ENCODE measurements at places on chromosomes 1 and 21. TPM values are rescaled to one million over a fixed set of nuclear protein-coding genes. Genes with fewer than 3 reads are reported as not detected.

DNA sequence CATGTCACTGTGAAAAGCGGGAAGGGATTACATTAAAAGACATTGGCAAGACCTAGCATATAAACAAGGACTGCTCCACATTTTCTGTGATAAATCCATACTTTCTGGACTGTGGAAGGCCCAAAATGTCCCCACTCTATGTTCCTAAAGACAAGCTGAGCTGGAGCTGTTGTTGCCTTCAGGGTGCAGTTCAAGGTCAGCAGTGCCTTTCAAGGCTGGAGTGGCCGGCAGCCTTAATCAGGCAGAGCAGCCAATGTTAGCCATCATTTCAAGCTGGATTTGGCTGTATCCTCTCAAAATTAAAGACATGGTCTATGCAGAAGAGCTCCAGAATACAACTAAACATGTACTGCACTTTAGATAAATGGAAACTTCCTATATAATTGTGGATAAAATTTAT is 70.4 kb upstream of the ADAM30 start:
- DNase-seq: no peak
- H3K4me3 ChIP-seq: no peak overlapping the region
- H3K36me3 ChIP-seq: peaks cover 73% of the 10 kb centered on the region
- no peaks in the 10 kb centered on the region for H3K27me3 ChIP-seq

- no peaks in the 10 kb centered on the region for H3K36me3 ChIP-seq
- no peaks in the 10 kb centered on the region for H3K27me3 ChIP-seq
- DNase-seq: no peak
- peaks cover 7% of the 10 kb centered on the region for H3K4me1 ChIP-seq
- no peak overlapping the region for H3K27ac ChIP-seq
These were observed 2.7 kb downstream of the DOCK7 start for GRCh38 chr1:62685431-62685859.

- no peaks in the 10 kb centered on the region for H3K4me1 ChIP-seq
- no peak for DNase-seq
- no peak overlapping the region for H3K4me3 ChIP-seq
- no peaks in the 10 kb centered on the region for H3K27me3 ChIP-seq
- H3K27ac ChIP-seq: no peak overlapping the region
These were observed 224.0 kb downstream of the FGGY start for GRCh38 chr1:59520827-59521418.

DNA sequence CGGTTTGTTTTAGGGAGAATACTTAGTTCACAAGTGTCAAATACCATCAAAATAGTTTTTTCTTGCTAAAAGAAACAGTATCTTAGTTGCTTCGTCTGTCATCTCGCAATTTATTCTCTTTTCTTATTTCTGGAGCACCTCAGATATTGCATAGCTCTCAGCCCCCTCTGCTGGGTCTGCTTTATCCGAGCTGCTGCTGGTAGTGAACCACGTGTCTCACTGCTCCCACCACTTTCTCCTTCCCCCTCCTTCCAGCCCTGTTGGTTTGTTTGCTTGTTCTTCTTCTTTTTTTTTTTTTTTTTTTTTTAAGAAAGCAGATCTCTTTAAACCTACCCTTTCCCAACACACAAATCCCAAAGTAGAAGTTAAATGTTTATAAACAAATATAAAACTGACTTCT is 170.8 kb downstream of the EDEM3 start:
- no peak for DNase-seq
- no peaks in the 10 kb centered on the region for H3K4me1 ChIP-seq
- H3K4me3 ChIP-seq: no peak overlapping the region
- peaks cover 10% of the 10 kb centered on the region for H3K27me3 ChIP-seq

DNA sequence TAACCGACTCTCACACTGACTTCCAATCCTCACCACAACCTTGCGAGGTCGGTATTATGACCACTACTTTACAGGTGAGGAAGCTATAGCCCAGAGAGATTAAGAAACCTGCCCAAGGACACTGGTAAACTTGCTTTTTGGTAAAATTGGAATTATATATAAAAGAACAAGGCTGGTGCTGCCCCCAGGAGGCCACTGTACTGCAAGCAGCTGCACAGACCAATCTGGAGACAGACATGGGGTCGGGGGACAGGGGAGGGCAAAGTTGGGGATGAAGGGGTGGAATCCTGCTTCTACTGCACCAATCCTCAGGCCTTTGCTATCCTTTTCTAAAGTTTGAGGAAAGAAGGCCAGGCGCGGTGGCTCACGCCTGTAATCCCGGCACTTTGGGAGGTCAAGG is 280.8 kb downstream of the SPATA17 start:
- H3K27me3 ChIP-seq: no peaks in the 10 kb centered on the region
- H3K4me1 ChIP-seq: no peaks in the 10 kb centered on the region
- no peaks in the 10 kb centered on the region for H3K36me3 ChIP-seq
- no peak overlapping the region for H3K27ac ChIP-seq
- no peak for DNase-seq

DNA sequence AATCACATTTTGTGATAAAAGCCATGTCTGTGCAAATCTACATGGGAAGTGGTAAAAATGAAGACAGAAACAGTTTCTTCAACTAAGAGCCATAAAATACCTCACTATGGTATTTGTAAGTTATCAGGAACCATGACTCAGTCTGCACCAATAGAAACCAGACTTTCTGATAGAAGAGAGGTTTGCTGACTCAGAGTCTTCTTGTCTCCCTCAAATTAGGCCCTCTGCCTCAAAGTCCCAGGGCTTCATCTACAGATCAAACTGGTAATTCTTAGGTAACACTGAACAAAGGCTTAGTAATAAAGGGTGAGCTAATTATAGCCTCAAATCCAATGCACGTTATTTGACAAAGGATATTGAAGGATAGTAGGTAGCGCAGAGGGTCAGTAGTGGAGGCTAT is 30.9 kb upstream of the SSX2IP start:
- no peak overlapping the region for H3K27ac ChIP-seq
- no peak overlapping the region for H3K4me3 ChIP-seq
- no peak for DNase-seq
- H3K36me3 ChIP-seq: no peaks in the 10 kb centered on the region

GRCh38 chr1:67053535-67053784 is 488 bp downstream of the SLC35D1 start:
- H3K27me3 ChIP-seq: no peaks in the 10 kb centered on the region
- DNase-seq: peak; percentile 31
- H3K4me1 ChIP-seq: peaks cover 11% of the 10 kb centered on the region
- peaks cover 20% of the 10 kb centered on the region for H3K36me3 ChIP-seq

DNA sequence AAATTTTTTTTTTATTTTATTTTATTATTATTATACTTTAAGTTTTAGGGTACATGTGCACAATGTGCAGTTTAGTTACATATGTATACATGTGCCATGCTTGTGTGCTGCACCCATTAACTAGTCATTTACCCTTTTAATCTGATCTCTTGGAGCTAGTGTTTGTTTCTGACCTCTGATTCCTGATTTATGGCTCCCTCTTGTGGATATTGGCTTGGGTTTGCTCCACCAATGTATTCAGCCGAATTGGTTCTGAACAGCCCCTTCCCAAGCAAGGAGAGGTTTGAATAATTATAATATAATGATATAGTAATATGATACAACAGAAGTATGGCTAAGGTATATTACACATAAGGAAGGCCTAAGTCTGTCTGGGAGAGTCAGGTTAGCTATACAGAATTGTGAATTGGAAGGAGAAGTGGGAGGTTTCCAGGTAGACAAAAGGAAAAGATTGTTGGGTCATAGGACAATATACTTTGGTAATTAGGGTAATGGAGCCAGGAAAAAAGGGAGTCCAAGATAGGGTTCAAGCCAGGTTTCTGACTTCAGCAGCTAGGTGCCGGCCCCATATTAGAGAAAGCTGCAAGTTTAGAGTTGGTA is 53.1 kb upstream of the HMCN1 start:
- peaks cover 9% of the 10 kb centered on the region for H3K4me1 ChIP-seq
- no peak for DNase-seq
- no peaks in the 10 kb centered on the region for H3K36me3 ChIP-seq

DNA sequence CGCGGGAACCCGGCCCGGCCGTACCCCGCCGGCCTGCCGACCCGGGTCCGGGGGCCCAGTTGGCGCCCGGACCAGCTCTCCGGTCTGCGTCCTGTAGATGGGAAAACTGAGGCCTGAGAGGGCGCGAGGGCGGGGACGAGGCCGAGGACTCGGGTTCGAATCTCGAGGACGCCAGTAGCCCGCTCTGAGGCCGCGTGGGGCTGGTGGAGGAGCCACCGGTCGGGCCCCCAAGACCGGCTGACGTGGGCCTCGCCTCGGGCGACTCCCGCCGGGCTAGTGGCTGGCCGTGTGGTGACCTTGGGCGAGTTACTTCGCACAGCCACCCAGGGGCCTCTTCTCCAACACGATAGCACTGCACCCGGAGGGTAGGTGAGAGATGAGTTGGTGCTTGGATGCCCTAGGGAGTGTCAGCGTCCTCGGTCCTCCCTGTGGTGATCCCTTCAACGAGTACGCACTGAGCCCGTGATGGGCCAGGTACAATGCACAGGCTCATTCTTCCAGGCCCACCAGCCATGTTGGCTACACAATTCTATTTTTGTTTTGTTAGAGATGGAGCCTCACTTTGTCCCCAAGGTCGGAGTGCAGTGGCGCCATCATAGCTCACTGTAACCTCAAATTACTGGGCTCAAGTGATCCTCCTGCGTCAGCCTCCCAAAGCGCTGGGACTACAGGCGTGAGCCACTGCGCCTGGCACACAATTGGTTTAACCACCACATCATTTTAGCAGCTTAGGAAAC is 404 bp upstream of the SCMH1 start:
- peak overlapping the region; percentile 65 for H3K4me3 ChIP-seq
- peaks cover 17% of the 10 kb centered on the region for H3K4me1 ChIP-seq
- DNase-seq: no peak
- no peaks in the 10 kb centered on the region for H3K36me3 ChIP-seq

DNA sequence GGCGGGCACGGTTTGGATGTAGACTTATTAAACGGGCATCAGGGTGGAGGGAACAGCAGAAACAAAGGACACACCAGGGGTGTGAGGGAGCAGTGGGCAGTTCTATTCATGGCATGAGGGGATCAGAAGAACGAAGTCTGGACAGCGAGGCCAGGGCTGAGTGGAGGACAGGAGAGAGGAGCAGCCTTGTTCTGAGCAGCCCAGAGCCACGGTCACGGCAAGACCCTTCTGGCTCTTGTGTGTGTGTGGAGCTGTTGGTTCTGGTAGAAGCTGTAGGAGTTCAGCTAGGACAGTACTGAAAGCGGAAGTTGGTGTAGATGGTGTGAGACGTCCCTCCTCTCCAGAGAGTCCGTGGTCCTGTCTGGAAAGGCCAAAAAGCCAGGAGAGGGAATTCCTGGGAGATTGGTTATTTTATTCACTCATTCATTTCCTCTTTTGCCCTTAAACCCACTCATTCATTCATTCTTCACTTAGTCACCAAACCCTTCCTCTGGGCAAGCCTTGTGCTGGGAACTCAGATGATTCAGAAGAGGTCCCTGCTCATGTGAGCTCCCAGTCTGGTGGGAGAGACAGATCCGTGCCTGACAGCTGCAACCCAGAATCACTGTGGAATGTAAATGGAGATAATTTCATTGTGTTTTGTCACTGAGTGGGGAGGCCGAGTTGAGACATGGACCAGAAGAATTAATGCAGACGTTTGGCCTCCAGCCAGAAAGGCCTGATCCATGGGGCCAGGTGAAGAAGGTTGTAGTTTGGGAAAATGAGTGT is 4.1 kb upstream of the ACOT11 start:
- H3K4me3 ChIP-seq: no peak overlapping the region
- no peaks in the 10 kb centered on the region for H3K36me3 ChIP-seq
- peaks cover 16% of the 10 kb centered on the region for H3K4me1 ChIP-seq
- H3K27ac ChIP-seq: no peak overlapping the region
- H3K27me3 ChIP-seq: no peaks in the 10 kb centered on the region
- DNase-seq: no peak

DNA sequence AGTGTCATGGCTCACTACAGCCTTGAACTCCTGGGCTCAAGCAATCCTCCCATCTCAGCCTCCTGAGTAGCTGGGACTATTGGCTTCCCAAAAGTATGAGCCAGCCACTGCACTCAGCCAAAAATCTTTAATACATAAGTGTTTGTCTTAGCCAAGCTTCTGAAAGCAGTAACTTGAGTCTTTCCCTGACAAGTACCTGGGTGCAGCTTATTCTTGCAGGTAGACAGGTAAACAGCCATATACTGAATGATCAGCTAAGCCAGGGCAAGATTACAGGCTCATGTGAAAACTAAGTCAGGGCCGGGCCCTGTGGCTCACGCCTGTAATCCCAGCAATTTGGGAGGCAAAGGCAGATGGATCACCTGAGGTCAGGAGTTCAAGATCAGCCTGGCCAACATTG is 7.8 kb downstream of the MEAF6 start:
- no peaks in the 10 kb centered on the region for H3K27me3 ChIP-seq
- no peak overlapping the region for H3K4me3 ChIP-seq
- no peak for DNase-seq
- no peak overlapping the region for H3K27ac ChIP-seq
- H3K36me3 ChIP-seq: peaks cover 71% of the 10 kb centered on the region

The MARK1 gene
- not detected for total RNA-seq

The SPATA21 gene
- total RNA-seq: not detected
